ENCODE measurements at places on chromosomes 6 and 20.

- no peak for DNase-seq
Observed at GRCh38 chr20:31923388-31924331, 28.2 kb downstream of the PDRG1 start.

DNA sequence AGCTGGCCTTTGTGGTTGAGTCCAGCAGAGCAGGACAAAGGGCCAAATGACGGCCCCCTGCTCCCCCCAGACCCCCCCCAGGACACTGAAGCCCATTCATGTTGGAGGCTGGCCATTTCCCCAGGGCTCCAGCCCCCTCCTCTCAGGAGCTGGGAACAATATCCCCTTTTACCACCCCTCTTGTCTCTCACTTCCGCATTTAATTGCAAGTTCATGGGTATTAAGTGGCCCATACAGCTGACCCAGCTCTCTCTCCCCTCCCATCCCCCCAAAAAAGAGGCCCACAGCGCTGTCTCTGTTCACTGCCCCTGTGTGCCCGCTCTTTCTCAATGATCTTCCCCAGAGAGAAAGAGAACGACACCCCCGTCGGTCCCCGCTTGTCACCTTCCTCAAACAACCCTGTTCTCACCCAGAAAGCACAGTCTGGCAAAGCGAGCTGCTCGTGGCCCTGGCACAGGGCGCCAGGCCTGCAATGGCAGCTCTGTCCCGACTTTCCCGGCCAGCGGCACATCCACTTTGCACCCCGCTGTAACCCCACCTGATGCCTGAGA is 30.4 kb downstream of the PREX1 start:
- DNase-seq: no peak

GRCh38 chr6:21823371-21823770 is 229.8 kb downstream of the SOX4 start:
- no peak for DNase-seq

- no peak for DNase-seq
Observed at GRCh38 chr6:166952121-166952520, 4.2 kb downstream of the RNASET2 start.

GRCh38 chr6:98200084-98200483 is 634.3 kb upstream of the POU3F2 start:
- DNase-seq: no peak

GRCh38 chr20:41510847-41511450 is 107.2 kb downstream of the CHD6 start:
- no peak for DNase-seq

All from CD4-positive, alpha-beta T cell (primary cell).